DMS79 treated with DMSO at 0.1 percent for 48 hours (cell line): ENCODE measurements at places on chromosomes 7 and 10.
A peak's percentile ranks its signal among the peaks of the same experiment; 100 is the strongest.

DNA sequence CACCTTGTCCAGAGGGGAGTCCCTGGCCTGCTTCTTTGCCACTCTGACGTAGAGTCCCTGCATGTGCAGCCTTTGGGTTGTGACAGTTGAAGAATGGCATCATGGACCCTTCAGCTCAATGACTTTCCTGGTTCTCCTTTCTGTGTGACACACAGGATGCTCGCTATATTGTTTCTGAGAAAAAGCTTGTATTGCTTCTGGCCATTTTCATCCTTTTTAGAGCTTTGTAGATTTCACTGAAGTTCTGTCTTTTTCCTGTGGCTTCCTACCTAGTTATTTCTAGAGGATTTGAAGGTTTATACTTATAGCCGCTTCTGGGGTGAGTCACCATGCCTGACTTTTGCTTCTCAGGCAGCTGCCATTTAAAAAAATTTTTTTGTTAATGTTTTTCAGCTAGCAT, 27.0 kb downstream of the SND1 start:
- DNase-seq, result no peak

DNA sequence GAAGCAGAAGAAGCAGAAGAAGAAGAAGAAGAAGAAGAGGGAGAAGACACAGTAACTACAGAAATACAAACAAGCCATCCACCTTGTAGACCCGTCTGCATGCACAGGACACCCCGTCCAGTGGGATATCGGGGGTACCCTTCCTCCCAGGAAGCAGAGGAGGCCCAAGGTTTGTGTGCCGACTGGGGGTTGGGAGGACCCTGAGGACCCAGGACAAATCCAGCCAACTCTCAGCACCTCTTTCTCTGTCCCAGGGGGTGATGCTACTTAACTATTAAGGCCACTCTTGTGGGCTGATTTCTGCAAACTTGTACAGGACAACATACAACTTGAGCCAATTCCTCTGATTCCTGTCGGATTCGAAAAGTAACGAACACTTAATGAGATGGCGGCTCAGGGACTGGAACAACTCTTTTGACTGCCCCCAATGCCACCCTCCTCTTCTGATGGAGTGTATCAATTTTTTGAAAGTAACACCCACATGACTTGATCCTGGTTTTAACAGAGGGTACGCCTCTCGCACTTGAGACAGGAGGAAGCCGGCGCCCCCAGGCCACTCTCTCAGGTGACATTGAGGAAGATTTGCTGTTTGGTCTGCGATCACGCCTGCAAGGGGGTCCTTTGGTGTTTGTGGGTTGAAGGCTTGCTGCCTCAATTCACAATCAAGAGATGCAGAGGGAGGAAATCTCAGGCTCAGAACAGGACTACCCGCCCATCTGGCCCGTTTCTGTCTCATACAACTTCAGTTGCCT, 192.6 kb downstream of the TNS3 start:
- no peak for DNase-seq

- no peak for DNase-seq
Measured at GRCh38 chr10:66252986-66253385, 672.9 kb upstream of the LRRTM3 start.

GRCh38 chr7:50662996-50663395, 97.8 kb upstream of the DDC start:
- DNase-seq, result no peak

- no peak for DNase-seq
Measured at GRCh38 chr7:495326-495725, 24.3 kb downstream of the PDGFA start.

- DNase-seq, result no peak
Measured at GRCh38 chr7:147916573-147916972, 674.0 kb upstream of the C7orf33 start.

DNA sequence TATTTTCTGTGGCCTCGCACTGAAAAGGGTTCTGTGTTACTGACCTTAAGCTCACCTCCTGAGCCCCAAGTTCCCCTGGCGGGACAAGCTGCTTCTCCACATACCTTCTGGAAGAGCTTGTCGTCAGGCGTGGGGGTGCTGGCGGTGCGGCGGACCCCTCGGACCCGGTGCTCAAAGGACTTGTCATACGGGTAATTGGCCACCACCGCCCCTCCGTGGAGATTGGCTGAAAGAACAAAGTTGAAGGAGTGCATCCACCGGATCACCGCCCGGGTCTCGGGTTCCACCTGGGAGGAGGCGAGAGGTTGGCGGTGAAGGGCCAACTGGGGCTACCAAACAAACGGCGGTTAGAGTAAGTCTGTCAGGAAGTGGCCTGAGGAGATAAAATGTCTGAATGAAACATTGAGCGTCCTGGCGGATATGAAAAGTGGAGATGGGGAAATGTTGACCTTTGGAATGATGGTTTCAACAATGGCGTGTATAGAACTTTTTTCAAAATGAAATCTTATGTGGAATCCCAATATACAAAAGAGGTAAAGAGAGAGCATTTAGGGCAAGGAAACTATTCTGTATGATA, 16.5 kb downstream of the CPN1 start:
- no peak for DNase-seq

GRCh38 chr10:10544890-10545289, 472.8 kb upstream of the CELF2 start:
- DNase-seq, result no peak

DNA sequence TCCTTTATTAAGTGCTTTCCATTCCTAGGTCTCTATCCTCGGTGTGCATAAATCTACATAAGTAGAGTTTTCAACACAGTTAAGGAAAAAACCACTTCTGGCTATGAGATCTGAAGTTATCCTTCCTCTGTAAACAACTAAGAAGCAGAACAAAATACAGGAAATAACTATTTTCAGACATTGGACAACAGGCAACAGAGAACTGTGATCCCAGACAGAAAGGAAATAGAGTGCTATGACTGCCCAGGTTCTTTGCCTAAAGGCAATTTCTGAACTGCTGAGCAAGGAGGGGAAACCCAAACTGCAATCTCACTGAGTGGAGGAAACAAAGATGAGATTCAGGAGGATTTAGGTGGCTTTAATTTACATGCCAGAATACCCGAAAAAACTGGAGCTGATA, 285.4 kb downstream of the SNX13 start:
- no peak for DNase-seq

GRCh38 chr10:131254859-131255252, 56.7 kb downstream of the TCERG1L start:
- no peak for DNase-seq

DNA sequence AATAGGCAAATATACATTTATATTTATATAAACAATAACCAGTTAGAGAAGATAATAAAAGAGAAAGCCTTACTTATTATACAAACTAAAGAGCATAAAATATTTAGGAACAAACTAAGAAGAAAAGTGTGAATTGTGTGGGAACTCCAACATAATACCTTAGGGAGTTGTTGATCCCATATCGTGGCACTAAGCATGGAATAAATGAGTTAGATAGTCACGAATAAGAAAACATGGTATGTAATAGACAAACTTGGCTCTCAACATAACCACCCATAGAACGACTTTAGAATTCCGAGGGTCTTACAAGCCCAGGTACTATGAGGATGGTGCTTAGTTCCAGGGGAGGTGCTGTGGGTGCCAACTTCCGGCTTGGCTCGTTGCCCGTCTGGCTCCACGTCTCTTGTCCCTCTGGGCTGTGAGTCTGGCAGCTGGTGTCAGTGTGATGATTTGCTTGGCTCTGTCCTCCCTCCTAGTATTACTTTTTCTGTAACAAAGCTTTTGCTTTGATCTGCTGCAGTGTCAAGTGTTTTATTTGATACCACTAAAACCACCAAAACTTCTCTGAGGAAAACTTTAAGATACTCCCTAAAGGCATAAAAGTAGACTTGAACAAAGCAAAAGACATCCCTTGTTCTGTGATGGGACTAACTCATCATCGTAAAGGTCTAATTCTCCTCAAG, 9.5 kb upstream of the RBM20 start:
- DNase-seq, result peak; percentile 25

DNA sequence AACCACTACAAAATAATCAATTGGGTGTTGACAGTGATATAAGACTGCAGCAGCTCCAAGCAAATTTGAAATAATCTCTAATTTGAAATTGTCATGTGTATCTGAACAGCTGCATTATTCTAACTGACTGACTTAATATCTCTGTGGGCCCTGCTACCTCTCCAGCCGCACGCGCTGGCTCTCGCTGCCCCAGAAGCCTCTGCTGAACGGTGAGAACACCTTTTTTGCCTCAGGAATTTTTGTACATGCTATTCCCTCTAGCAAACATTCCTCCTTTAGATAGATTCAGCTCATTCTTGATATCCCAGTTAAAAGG, 155.9 kb upstream of the MDFIC start:
- no peak for DNase-seq

DNA sequence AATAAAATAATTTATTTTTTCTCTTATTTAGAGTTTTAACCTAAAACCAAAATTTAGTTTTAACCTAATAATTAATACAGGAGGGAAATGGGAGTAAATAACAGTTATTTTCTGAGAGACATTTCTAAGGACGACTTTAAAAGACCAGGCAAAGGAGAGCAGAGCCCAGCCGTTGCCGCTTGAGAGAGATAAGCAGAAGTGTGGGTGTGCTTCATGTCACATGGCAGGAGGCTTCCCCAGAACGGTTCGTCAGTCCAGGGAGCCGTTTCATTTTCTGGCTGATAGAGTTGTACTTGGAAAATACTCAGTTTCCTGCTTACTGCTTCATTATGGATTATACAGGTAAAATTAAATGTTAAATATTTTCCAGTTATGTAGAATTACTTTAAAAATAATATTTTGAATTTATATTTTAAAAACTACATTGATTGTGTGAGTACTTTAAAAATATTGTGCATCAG, 61.4 kb downstream of the ST7 start:
- peak; percentile 63 for DNase-seq

DNA sequence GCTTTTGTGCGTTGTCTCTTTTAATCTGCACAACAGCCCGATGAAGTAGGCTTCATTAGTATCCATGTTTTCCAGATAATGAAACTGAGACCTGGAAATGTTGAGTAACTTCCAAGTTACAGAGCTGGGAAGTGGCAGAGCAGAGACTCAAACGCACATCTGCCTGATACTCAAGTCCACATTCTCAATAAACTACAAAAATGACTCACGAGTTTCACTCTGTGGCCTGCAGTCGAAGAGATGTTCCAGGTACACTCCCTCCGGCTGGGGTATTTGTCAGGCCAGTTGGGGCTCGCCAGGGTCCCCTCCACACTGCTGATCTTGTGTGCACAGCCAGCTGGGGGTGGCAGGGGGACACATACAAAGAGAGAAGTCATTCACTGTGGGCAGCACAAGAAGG, 17.7 kb upstream of the OPALIN start:
- no peak for DNase-seq
